MCF 10A (cell line): ENCODE measurements at places on chromosomes 7 and 10.
A peak's percentile ranks its signal among the peaks of the same experiment; 100 is the strongest.

DNA sequence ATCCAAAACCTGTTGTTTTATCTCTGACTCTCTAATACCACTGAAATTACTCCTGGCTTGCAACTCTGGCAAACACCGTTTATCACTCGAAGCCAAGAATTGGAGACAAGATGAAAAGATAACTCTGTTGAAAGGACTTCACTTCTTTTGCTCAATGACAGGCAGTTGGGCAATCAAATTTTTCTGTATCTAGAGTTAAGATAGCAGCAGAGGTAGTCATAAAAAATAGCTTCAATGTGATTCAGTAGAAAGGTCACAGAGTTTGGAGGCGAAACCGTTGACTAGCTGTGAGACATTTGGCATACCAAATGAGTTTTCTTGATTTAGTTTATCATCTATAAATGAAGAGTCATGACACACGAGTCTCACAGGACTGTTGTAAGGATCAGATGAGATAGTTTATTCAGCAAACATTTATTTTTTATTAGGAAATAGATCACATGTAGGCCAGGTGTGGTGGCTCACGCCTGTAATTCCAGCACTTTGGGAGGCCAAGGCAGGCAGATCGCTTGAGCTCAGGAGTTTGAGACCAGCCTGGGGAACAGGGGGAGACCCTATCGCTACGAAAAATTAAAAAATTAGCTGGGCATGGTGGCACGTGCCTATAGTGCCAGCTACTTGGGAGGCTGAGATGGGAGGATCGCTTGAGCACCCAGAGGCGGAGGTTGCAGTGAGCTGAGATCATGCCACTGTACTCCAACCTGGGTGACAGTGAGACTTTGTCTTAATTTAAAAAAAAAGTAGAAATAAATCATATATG is 23.6 kb downstream of the AKR1B1 start:
- DNase-seq = peak; percentile 37

- no peak for DNase-seq
These were observed 74.6 kb downstream of the CACUL1 start for GRCh38 chr10:118680197-118680596.

DNA sequence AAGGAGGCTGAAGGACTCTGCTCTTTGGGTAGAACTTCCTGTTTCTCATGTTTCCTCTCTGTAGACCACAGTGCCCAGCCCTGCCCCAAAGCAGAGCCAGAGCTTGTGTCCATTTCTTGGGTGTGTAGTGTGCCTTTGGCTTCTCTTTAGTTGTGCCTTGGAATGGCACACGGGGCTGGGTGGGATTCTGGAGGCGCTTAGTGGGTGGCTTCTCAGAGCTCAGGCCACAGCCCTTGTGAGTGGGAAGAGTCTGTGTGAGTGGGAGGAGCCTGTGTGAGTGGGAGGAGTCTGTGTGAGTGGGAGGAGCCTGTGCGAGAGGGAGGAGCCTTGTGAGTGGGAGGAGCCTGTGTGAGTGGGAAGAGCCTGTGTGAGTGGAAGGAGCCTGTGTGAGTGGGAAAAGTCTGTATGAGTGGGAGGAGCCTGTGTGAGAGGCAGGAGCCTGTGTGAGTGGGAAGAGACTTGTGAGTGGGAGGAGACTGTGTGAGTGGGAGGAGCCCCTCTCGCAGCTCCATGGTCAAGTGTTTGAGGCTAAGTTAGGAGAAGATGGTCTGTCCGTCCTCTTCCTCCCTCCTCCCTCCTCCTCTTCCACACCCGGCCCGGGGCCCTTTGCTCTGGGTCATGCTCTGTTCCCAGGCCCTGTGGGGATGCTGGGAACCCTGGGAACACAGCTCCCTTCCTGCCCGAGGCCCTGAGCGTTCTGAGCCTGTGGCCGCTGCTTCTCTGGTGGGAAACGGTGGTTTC is 153.0 kb downstream of the GRK5 start:
- no peak for DNase-seq

DNA sequence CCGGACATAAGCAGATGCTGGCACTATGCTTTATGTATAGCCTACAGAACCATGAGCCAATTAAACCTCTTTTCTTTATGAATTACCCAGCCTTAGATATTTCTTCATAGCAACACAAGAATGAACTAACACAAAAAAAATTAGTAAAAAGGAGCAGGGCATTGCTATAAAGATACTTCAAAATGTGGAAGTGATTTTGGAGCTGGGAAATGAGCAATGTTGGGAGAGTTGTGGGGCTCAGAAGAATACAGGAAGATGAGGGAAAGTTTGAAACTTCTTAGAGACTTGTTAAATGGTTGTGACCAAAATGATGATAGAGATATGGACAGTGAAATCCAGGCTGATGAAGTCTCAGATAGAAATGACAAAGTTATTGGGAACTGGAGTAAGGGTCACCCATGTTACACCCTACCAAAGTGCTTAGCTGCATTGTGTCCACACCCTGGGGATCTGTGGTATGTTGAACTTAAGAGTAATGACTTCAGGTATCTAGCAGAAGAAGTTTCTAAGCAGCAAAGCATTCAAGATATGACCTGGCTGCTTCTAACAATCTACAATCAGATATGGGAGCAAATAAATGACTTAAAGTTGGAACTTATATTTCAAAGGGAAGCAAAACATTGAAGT is 24.2 kb downstream of the PNLIPRP3 start:
- DNase-seq = no peak

GRCh38 chr7:31271641-31272405 is 68.7 kb downstream of the NEUROD6 start:
- DNase-seq = no peak

- no peak for DNase-seq
These were observed 142.7 kb upstream of the FZD8 start for GRCh38 chr10:35784751-35785150.

GRCh38 chr10:11878776-11879175 is 55.6 kb downstream of the PROSER2 start:
- DNase-seq = no peak

DNA sequence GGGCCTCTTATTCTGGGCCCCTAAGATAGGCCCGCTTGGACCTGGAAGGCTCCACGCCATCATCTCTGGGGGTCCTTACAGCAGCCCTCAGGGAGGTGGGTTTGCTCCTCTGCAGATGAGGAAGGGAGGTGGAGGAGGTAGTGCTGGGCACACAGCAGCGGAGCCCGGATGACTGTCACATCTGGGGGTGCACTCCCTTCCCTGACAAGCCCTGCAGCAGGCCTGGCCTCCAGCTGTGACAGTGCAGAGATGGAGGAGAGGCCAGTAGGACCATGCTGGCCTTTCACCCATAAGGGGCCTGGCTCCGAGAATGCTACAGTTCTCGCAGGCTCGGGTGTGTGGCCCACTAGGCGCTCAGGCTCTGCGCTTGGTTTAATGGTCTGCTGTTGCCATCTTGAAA is 9.2 kb downstream of the GDF2 start:
- DNase-seq = no peak

- DNase-seq = no peak
These were observed 30.3 kb downstream of the BCAP29 start for GRCh38 chr7:107610323-107610722.

DNA sequence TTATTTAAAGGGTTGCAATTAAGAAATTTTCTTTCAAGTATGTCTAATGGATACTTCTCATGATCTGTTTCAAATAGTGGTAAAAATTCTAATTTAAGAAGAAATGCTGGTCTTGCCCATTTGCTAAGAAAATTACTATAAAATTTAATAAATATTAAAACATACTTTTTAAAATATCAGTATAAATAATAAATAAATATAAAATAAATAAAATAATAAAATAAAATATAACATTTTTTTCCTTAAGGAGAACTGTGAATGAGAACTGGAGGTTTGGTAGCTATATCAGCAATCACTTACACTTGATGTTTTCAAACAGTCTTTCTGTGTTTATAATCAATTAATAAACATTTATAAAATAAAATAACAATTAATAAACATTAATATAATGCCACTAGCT is 266.1 kb downstream of the HGF start:
- DNase-seq = no peak

- no peak for DNase-seq
These were observed 37.2 kb downstream of the FIGNL1 start for GRCh38 chr7:50412973-50413372.

- no peak for DNase-seq
These were observed 72.6 kb upstream of the FHIP2A start for GRCh38 chr10:114749014-114749413.

DNA sequence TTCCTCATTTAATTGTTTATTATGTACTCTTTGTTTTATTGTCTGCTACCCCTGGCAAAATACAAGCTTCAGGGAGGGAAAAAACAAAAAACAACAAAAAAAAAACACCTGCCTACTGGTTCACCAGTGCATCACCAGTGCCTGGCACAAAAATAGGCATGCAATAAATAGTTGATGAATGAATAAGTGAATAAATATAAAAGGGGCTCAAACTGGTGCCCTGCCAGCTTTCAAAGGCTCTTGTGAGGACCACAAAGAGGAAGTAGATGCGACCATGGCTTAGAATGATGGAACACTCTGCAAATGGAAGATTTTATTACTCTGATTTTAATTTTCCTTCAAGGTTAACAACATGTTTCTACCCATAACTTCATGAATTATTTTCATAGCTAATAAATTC is 213.0 kb upstream of the INHBA start:
- no peak for DNase-seq

DNA sequence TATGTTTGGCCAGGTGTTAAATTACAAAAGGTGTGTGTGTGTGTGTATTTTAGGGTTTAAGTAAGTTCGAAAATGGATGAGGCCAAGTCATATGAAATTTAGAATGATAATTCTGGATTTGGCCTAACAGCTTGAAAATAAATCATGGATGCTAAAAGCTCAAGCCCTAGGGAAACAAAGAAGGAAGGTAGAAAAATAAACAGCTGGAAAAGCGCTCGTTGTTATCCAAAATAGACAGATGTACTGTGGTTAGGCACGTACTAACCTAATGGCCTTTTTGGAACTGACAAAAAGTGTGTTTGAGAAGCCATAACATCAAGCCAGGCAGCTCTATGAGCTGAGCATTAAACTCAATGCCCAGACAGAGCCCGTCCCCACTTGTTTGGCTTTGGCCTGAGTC is 17.5 kb upstream of the PALS2 start:
- DNase-seq = no peak

DNA sequence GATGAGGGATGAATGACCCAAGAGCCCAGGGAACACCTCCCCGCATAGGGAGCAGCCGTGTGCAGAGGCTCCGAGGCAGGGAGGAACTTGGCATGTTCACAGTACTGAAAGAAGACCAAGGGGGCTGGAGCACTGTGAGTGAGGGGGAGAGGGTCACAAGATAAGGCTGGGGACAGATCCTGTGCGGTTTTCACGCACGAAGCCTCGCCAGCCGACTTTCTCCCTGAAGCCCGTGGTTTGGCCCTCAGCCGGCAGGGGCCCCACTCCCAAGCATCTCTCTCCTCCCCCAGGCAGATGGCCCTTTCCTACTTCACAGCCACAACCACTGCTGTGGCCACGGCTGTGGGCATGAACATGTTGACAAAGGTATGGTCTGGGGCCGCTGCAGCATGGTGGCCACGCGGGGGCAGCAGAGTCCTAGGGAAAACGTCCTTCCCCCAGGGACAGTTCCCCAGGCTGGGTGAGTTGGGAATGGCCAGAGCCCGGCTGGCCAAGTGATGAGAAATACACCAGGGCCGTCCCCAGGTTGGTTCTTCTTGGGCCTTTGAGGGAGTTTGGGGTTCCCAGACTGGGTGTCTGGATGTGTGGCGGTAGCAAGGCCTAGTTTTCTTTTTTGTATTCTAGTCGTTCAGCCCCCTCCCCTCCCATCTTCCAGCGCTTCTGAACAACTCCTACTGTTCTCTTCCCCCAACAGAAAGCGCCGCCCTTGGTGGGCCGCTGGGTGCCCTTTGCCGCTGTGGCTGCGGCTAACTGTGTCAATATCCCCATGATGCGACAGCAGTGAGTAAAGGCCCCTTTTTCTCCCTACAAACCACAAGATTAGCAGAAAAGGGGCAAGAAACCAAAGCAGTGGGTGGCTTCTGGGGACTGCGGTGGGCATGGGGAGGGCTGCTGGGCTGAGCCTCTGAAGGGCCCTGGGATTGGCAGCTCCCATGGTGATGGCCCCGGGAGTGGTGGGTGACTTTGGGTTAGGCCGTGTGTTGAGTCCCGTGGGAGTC is 14.4 kb upstream of the WBP1L start:
- DNase-seq = peak; percentile 75

- peak; percentile 20 for DNase-seq
These were observed 315.1 kb downstream of the C7orf25 start for GRCh38 chr7:42596737-42597136.

DNA sequence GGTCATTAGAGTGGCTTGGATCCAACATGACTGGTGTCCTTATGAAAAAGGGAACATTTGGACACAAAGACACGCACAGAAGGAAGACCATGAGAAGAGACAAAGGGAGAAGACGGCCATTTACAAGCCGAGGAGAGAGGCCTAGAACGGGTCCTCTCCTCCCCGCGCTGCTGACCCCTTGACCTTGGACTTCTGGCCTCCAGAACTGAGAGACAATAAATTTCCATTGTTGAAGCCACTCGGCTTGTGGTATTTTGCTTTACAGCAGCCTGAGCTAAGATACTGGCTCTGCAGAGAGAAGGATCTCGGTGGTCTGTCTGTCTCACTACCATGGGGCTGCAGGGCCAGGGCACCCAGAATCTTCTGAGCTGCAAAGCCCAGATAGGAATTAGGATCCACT is 38.1 kb upstream of the ECHDC3 start:
- DNase-seq = no peak

GRCh38 chr7:66281678-66282590 is 76.8 kb downstream of the TPST1 start:
- DNase-seq = peak; percentile 80

DNA sequence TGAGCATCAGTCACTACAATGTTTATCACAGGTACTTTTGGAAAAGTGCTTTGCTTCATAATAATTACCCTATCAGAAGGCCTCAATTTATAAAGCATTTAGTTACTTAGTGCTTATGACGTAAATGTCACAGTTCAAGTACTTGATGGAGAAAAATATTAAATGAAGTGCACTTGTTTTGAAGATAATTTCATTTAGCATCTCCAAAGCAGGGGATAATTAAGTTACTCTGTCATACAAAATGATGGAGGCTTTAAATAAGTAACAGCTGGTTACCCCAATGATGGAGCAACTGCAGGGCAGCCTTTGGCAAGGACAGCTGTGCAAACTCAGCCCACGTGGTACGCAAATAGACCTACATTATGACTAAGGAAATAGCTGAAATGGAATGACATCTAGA is 768.8 kb downstream of the GRM8 start:
- DNase-seq = no peak

DNA sequence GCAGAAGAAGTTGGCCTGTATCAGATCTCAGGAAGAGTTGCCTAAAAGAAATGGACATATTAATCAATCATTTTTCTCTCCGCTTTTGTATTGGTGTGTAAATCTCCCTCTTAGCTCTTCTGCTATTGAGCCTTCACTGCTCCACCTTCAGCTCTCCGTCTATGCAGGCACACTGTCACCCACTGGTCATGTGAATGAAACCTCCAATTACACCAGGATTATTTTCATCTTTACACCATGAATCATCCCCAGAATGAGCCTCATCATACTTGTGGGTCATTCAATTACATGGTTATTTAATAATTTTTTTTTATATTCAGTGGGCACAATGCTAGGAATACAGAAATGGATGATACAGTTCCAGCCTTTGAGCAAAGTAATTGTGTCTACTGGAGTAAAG is 92.6 kb downstream of the LRRC4 start:
- DNase-seq = peak; percentile 49

- no peak for DNase-seq
These were observed 259.6 kb upstream of the POM121L12 start for GRCh38 chr7:52775876-52776275.

GRCh38 chr10:105843786-105844185 is 1202.7 kb downstream of the SORCS3 start:
- no peak for DNase-seq

GRCh38 chr10:28541717-28542365 is 8.9 kb downstream of the WAC start:
- no peak for DNase-seq
